ENCODE measurements at places on chromosomes 1 and 21.

DNA sequence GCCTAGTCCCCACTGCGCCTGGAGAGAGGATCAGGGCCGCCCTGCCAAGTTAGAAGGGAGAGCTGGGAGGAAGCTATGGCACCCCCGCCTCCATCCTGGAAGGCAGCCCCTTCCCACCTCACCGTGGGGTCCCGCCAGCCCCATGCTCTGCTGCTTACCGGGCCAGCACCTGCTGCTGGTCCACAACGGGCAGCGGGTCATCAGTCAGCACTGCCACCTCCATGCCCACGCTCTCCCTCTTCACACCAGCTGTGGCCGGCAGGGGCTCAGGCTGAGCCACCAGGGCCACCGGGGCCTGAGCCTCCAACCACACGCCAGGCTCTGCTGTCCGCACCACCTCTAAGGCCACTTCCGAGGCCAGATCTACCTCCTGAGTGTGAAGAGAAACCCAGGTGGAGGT, 23.5 kb upstream of the DDOST start:
- DNase-seq = no peak

DNA sequence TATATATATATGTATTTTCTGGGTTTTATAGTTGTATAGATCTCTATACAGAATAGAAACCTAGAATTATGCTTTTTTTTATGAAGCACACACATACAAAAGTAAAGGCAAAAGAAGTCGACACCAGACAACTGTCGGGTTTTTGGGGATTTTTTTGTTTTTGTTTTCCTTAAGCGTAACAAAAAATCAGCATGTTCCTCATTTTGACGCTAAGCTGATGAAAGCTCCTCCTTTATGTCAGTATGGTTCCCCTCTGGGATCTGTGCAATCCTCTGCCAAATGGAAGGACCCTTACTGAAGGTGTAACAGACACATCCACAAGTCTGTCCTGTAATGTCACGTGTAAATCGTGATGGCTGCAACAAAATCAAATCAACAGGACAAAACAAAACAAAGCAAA, 226.2 kb downstream of the RHOU start:
- no peak for DNase-seq

- DNase-seq = peak; percentile 34
These were observed 4.7 kb downstream of the BTBD19 start for GRCh38 chr1:44812822-44813543.

DNA sequence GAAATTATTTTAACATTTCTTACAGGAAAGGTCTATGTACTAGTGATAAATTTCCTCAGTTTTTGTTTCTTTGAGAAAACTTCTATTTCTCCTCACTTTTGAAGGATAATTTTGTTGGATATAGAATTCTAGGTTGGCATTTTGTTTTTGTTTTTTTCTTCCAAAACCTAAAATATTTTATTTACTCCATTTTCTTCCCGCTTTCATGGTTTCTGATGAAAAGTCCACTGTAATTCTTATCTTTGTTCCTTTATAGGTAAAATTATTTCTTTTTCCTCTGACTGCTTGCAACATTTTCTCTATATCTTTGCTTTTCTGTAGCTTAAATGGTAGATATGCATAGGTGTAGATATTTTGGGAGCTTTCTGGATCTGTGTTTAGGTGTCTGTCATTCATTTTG, 153.9 kb upstream of the DSCAM start:
- DNase-seq = no peak

DNA sequence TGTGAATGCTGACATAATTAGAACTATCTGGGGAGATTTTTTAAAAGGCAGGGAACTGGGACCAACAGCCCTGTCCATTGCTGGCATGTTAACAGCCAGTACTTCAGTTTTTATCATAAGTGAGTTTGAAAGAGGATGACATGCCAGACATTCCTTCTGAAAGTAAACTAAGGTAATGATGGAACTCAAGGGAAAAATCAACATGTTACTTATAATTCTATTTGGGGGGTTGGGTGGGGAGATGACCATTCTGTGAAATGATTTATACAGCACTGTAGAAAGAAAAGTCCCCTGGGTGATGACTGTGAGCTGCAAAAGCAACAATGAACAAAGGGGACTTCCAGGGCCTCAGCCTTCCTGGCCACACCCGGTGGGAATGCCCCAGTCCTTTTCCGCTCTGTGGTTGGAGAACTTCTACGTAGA, 5.4 kb upstream of the LAMC2 start:
- DNase-seq = peak; percentile 43

- DNase-seq = no peak
These were observed 22.2 kb downstream of the MAPKAPK2 start for GRCh38 chr1:206706806-206707366.

GRCh38 chr1:58883888-58884482, 100.1 kb upstream of the JUN start:
- no peak for DNase-seq

- DNase-seq = no peak
These were observed 54.3 kb upstream of the ASB17 start for GRCh38 chr1:75986478-75986877.

GRCh38 chr1:178057912-178058534, 35.9 kb upstream of the RASAL2 start:
- DNase-seq = peak; percentile 81

DNA sequence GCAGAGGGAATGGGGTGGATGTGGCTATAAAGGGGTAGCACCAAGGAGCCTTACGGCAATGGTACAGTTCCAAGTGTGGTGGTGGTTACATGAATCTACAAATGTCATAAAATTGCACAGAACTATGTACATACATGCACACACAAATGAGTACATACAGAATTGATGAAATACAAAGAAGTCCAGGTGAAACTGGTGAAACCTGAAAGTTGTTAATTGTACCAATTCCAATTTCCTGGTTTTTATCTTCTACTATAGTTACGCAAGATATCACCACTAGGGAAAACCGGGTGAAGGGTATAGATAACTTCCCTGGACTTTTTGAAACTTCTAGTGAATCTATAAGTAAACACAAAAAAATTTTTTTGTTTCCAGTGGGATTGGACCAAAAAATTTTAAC, 18.9 kb downstream of the HSF2BP start:
- no peak for DNase-seq

GRCh38 chr21:43933680-43934079, 68.7 kb downstream of the AGPAT3 start:
- DNase-seq = no peak

DNA sequence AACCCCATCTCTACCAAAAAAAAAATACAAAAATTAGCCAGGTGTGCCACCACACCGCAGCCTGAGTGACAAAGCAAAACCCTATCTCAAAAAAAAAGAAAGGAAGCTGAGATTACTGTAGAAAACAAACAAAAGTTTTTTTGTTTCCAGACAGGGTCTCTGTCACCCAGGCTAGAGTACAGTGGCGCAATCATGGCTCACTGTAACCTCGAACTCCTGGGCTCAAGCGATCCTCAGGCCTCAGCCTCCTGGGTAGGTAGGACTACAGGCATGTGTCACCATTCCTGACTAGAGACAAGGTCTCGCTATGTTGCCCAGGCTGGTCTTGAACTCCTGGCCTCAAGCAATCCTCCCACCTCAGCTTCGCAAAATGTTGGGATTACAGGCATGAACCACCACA, 2.8 kb upstream of the PYGO2 start:
- no peak for DNase-seq

DNA sequence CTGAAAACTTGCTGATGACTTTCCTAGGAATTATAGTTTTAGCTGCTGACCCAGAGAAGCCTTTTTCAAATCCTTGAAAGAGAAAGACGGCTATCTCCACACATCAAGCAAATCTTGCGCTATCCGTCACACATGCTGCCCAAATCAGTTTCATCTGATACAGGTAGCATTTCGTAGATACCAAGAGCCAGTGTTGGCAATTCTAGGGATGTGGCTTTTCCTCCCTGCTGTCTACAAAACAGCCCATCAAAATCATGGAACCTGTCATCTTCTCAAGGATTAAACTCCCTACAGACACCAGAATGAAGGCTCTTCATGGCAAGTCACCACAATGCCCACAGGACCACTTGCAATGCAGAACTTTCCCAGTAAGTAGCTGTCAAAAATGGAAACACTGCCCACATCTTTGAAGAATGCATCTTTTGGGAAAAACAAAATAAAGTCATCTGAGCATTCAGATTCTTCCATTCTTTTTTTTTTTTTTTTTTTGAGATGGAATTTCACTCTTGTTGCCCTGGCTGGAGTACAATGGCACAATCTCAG, 10.4 kb downstream of the STX6 start:
- no peak for DNase-seq

- no peak for DNase-seq
These were observed 10.9 kb upstream of the HES5 start for GRCh38 chr1:2540816-2541492.

DNA sequence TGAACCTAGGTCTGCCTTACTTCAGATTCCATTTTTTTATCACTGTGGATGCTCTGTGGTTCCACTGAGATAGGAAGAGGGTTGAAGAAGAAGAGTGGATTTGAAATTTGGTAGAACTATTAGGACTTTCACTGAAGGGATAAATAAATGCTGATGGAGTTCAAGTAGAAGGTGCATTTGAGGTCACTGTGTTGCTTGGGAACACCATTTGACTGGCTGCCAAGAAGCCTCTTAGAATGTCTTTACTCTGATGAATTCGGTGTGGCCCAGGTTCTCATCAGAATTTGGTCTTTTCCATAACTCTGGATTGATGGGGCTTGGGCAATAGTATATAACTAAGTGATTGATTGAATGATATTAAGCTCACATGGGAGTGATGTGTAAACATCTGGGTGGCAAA, 11.9 kb downstream of the XPR1 start:
- no peak for DNase-seq

DNA sequence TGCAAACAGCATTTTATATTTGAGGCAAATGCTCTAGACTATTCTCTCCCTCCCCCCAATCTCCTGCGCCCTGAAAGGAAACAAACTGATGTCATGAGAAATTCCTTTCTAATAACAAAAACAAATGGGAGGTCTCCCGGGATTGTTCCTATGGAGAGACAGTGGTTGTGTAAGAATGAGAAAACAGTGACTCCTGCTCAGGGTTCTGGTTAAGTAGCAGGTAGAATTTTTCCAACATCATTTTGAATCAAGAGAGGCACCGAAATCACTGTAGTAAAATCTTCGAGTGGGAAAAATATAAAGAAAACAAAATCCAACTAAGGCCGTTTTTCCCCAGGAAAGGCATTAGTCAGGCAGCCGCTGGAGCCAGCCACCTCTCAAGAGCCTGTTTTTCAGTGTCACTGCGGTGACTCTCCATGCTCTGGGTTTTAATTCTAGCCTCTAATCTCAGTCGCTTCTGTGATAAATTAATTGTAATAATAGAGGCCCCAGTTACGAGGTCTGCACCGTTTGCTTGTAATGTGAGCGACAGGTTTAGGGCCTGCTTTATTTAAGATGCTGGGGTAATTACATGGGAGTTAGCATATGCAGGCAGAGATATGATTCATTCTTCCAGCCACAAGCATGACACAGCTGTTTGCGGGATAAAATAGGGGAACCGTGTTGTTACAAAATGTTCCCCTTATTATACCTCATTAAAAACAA, 80.3 kb downstream of the RNF220 start:
- no peak for DNase-seq

DNA sequence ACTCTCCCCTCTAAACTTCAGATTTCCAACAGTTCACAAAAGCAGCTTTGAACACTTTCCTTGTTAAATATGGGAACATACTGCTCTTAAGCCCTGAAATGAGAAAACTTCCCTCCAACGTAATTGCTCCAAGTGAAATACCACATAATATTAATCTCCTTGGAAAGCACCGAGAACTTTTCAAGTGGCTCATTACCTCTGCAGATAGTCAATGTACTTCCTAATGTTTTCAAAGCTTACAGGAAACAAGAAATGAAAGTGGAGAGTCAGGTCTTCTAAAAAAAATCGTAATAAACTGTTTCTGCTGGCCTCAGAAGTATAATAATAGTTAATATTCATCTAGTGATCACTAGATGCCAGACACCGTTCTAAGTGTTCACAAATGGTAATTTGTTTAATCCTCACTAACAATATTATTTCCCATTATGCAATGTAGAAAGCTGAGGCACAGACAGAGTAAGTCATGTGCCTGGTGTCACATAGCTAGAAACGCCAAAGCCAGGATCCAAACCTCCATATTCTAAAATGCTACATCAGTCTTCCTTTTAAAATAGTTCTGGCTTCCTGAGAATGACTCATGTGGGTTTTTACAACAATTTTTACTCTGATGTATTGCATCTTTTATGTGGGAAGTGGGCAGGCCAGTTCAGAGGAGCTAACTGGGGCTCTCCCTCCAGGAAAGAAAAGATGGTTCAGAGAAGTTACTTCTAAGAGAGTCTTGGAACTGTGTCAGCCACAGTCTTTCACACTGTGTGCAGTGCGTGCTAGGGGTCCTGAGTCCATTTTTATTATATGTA, 177.2 kb downstream of the PLPPR4 start:
- no peak for DNase-seq

DNA sequence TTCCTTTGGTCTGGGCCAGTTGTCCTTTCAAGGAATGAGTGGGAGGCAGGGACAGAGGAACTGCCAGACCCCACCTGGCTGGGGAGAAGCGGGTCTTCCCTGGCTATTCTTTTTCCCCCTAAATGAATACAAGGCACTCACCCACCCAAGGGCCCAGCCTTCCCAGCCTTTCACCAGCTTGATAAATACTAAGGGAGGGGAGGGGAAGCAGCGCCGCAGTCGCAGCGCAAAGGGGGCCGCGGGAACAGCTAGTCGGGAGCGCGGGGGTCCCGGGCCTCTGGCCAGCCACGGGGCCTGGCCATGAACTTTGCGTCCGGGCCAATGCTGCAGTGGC, 91.3 kb upstream of the VAMP3 start:
- no peak for DNase-seq

DNA sequence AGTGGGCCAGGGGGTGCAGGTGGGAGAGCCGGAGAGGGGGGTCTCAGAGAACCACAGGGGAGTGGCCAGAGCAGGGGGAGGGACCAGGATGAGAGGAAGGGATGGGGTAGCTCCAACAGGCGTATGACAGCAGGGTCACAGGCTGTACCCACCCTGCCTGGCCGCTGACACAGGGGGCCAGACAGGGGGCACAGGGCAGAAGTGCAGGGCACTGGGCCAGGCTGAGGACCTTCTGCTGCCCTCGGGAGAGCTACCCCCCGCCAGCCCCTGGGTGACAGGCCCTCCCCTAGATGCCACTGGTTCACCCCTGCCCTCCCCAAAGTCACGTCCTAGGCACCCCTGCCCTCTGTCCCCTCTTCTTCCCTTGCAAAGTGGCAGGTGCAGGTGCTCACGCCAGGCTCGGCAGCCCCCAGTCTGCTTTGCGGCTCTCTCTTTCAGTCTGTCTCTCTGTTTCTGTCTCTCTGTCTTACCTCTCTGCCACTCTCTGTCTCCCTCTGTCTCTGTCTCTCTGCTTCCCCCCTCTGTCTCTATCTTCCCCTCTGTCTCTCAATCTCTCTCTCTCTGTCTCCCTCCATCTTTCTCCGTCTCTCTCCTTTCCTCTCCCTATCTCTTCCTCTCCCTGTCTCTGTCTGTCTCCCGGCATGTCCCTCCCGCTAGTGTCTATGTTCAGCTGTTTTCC, 48.5 kb downstream of the WNT9A start:
- DNase-seq = peak; percentile 9
